Regular cardiac myocyte (primary cell): ENCODE measurements at places on chromosomes 7 and 10. TPM values are rescaled to one million over a fixed set of nuclear protein-coding genes. Genes with fewer than 3 reads are reported as not detected.

Gene EPO
- total RNA-seq: not detected in 2 replicates

Gene ASB15
- under 0.01 TPM in 1 of 2 replicates, not detected in the other for total RNA-seq

Gene SPDYE1
- total RNA-seq: not detected in 2 replicates

Gene RSBN1L
- total RNA-seq: 11.3 and 14.8 TPM in 2 replicates

Gene CDNF
- total RNA-seq: 1.1 and 1.2 TPM in 2 replicates

Gene CRPPA
- 2.0 and 2.5 TPM in 2 replicates for total RNA-seq

Gene LRGUK
- total RNA-seq: 0.28 and 0.38 TPM in 2 replicates

Gene CHCHD3
- 73.3 and 119 TPM in 2 replicates for total RNA-seq

Gene BAG3
- total RNA-seq: 9.0 and 24.9 TPM in 2 replicates
